ENCODE measurements at places on chromosomes 12 and 14.

GRCh38 chr14:106309423-106309822 lies 783.0 kb downstream of the TMEM121 start:
- no peak for DNase-seq

DNA sequence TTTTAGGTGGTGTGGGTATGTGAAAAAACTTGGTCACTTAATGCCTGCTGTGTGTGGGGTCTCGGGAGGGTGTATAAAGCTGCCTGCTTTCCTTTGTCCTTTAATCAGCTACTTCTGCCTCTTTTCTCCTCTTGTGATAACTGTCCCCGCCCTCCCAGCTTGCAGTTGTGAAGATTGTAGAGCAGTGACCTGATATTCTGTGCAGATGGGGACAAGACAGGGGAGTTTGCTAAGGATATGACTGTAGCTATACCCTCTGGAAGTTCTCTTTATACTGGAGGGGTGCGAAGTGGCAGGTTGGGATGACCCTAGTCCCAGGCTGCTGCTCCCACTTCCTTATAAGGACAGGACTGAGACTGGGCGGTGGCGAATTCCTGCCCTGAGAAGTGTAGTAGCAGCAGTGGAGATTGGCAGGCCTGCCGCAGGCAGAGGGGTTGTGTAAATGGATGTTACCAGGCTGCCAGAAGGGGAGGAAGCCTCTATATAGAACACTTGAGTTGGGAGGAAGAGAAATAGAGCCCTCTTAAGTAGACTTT lies 835 bp downstream of the MYL6 start:
- peak; percentile 45 for DNase-seq

GRCh38 chr12:121889274-121889624 lies 659 bp downstream of the PSMD9 start:
- DNase-seq, result no peak

DNA sequence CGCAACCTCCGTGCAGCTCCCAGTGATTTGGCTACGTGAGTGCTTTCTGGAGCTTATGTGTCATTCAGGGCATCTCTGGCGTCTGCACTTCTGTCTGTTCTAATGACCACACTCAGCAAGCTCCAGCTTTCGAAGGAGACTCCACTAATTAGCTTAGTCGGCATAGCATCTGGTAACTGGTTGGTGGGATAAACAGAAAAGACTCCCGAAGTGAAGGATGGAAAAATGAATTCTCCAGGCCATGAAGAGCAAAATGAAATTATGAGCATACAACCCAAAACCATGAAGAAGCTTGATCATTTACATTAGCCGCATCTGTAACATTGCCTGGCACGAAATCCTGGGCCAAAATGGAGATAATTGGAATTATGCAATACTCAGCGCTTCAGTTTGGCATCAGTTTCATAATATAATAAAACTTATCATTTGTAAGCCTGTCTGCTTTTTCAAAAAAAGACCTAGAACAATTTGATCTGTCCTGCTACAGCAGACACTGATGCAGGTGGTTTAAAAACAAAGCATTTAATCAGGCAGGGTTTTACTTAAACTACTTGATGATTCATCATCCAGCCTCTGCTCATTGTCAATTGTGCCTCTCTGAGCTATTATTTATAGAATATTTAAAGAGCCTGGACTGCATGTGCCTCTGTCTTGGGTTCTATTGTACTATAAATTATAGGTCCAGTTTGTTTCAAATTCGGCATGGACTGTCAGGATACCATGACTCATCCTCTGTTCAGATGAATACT lies 87.4 kb downstream of the SYT1 start:
- no peak for DNase-seq

DNA sequence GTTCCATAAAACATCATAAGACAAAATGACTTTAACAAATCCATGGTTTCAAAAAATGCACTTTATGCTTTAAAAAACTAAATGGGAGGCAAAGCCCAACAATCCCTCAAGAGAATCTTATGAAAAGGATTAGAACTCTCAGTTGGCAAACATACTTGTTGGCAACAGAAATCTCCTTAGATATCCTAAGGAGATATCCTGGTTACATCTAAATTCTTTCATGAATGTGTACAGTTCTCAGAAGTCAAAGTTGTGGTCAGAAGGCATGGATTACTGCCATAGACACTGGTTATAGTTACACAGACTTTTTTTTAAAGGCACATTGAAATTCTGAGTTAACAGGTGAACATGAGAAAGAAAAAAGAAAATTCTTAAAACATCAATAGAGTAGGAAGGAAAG lies 17.5 kb upstream of the ISM2 start:
- DNase-seq, result no peak

- DNase-seq, result no peak
Measured at GRCh38 chr12:67721248-67721647, 72.7 kb downstream of the DYRK2 start.

- DNase-seq, result no peak
Measured at GRCh38 chr12:49108958-49109404, 1.7 kb downstream of the LMBR1L start.

DNA sequence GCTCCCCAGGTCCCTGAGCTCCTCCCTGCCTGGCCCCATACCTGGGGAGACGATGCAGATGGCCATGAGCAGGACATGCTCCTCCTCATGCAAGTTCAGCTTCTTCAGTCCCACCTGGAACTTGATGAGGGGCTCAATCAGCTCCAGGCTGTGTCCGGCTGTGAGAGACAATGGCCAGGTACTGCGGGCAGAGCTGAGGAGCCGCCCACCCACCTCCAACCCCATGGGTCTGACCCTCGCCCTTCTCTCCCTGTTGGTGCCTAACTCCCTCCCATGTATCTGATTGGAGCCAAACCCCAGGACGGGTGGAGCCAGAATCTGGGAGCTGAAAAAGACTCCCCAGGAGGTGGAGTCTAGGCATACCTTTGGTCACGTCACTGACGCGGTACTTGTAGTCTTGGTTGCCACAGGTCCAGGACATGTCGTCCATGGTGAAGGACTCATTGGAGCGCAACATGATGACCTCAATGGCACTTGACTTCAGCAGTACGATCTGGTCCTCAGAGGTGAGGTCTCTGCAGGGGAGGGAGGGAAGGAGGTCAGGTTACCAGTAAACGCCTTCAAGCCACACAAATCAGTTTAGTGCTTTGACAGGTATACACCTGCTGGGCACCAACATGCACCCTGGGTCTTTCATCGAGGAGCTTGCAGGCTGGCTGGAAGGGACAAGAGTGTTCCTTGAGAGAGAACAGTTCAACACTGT lies 26.7 kb upstream of the HDAC7 start:
- DNase-seq, result no peak

DNA sequence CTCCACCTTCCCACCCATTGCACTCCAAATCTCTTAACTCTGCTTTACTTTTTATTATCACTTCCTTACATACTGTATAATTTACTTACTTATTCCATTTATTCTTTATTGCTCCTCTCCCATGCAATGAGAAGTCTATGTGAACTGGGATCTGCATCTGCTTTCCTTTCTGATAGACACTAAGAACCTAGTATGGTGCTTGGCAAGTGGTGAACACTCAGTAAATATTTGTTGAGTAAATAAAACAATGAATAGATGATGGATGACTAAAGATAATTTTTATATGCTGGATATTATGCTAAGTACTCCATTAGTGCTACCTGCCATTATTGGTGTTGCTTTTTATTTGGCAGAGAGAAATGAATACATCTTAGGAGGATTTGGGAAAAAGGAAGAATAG lies 151.0 kb downstream of the TPH2 start:
- no peak for DNase-seq

DNA sequence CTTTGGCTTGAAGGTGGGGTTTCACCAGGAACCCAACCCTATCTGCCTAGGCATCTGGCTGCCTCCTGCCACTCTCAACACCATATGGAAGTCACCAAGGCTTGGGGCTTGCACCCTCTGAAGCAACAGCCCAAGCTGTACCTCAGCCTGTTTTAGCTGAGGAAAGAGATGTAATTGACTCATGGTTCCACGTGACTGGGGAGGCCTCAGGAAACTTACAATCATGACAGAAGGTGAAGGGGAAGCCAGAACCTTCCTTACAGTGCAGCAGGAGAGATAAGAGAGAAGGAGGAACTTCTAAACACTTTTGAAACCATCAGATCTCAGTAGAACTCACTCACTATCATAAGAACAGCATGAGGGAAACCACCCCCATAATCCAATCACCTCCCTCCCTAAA lies 26.9 kb downstream of the GLIPR1L1 start:
- DNase-seq, result no peak

GRCh38 chr14:69991422-69991821 lies 112.2 kb downstream of the SMOC1 start:
- DNase-seq, result no peak

DNA sequence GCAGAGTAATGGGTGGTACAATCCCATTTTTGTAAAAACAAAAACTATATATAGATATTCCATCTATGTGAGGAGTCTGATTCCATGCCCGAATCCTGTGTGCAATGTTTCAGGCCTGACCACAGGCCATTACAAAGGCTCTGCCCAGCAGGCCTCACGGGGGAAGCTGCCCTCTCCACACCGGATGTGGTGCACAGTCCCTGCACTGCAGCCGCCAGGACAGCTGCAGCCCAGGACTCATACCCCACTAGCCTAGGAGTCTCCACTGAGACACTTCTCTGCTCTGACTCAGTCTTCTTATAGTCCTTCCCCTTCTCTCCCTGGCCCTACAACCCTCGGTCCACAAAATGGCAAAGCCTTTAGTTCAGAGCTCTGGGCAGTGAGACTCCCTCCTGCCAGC lies 190.4 kb downstream of the PPM1H start:
- no peak for DNase-seq

GRCh38 chr12:76909290-76909689 lies 30.5 kb upstream of the CSRP2 start:
- no peak for DNase-seq

- peak; percentile 72 for DNase-seq
Measured at GRCh38 chr14:20630340-20631022, 11.0 kb downstream of the OR6S1 start.

GRCh38 chr14:50910495-50911420 lies 33.5 kb downstream of the PYGL start:
- no peak for DNase-seq

DNA sequence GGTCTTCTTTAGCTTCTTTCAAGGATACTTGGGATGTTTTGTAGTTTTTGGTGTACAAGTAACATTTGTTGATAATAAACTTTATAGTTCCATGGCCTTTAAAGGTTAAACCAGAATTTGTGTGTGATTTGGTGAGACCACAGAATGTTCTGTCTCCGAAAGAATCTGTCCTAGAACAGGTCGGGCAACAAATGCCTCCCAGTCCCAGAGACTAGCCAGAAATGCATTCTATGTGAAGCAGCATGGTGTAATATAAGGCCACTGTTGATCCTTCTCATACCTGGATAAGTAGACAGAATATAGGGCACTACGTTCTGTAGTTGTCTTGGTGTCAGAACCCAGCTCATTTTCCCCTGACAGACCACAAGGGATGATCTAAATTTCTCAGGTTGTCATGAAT lies 10.0 kb downstream of the STYK1 start:
- no peak for DNase-seq

DNA sequence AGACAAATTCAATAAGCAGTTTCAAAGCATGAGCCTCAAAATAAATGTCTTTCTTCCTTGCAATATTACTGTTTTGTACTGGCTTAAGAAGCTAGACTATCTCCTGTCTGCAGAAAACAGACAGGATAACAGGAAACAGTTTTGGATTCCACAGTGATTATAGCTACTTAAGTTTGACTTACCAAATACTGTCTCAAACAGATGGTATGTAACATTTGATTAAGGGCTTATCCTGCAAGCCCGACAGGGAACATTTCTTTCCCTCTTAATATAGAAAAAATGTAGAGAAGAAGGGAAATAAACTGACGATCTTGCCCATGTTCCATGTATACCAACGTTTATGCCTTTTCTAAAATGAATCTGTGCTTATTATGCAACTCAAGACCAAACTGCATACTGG lies 179.9 kb upstream of the EEA1 start:
- no peak for DNase-seq

DNA sequence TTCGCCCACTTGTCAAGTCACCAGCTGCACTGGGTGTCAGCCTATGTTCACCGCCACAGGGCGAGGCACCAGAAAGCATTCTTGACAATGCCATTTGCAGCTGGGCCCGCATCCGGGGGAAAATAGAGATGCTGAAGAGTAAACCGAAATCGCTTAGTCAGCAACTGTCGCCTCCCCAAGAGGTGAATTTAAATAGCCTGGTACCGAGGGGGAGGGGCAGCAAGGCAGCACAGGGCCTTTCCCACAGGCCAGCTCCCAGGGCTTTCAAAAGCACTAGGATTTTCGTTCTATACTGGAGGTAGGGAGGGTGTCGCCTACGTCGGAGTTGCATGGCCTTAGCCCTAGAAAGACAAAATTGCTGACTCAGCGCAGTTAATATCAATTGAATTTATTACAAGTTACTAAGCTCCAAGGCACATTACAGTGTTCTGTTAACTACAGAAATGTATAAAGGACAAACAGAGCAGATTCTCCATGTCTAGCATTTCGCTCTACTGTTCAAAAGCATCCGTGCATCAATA lies 4.3 kb downstream of the IRF2BPL start:
- DNase-seq, result no peak

DNA sequence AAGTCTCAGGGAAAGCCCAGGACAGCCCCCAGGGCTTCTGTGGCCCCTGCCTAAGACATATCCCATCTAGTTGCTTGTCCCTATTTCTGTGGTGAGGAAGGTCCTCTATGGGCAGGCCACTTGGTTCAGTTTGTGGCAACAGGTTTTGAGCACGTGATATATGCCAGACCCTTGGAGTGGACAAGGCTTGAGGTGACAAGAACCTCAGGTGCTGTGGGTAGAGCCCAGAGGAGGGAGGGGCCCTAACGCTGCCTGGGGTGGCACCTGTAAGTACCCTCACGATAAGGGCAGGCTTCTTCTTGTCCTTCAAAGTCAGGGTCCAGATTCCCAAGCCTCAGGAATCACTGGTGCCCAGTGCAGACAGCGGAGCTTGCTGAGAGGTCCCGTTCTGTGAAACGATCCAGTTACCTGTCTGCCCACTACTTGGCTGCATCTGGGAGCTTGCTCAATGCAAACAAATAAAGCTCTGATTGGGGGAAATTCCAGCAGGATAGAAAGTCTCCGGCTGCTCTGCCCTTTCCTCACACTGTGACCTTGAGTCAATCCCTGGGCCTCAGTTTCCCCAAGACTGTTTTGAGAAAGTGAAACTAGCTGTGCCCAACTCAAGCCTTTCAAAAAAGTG lies 47.7 kb upstream of the FAM181A start:
- DNase-seq, result no peak

DNA sequence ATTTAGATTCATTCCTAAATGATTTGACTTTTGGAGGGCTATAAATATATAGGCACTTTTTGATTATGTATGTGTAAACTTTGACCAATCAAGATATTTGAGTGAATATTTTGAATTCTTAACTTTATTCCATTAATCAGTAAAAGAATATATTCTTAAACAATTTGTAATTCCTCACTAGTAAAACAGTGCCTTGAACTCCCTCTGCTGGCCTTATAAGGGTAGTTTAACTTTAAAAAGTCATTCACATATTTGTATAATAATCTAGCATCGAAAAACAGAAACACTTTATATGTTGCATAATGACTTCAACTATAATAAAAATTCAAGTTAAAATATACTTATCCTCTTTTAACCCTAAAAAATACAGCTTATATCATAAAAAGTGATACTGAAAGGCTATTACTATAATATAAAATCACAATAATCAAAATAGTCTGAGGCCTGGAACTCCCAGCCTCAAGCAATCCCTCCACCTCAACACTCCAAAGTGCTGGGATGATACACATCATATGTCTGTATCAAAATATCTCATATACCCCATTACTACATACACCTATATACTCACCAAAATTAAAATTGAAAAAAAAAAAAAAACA lies 31.2 kb downstream of the CCDC59 start:
- DNase-seq, result no peak

GRCh38 chr12:60421741-60422140 lies 825.9 kb downstream of the SLC16A7 start:
- no peak for DNase-seq

Data from DMS 273 treated with DMSO at 0.1 percent for 48 hours (cell line).